NCI-H82 (cell line): ENCODE measurements at places on chromosomes 1 and 21.

GRCh38 chr1:86052948-86053698 lies 103.4 kb downstream of the COL24A1 start:
- DNase-seq = no peak

DNA sequence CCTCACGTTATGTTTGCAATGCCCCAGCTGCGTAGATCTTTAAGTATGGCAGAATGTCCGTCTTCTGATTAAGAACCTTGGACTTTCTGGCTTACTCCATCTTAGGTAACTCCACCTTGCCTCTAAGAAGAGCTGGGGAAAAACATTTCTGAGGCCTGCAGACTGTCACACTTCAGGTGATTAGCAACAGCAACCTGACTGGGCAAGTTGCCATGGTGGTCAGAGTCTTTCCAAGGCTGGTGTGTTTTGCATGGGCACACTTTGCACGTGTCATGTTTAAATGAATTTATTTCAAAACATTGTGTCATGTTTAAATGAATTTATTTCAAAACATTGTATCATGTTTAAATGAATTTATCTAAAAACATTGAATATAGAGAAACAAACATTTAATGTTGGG lies 811 bp downstream of the KPRP start:
- no peak for DNase-seq

- DNase-seq = no peak
Measured at GRCh38 chr1:5404412-5405203, 587.6 kb downstream of the NPHP4 start.

- DNase-seq = peak; percentile 67
Measured at GRCh38 chr1:50531027-50531426, 107.8 kb upstream of the DMRTA2 start.

- peak; percentile 12 for DNase-seq
Measured at GRCh38 chr1:76682138-76682537, 185.1 kb upstream of the ST6GALNAC5 start.

DNA sequence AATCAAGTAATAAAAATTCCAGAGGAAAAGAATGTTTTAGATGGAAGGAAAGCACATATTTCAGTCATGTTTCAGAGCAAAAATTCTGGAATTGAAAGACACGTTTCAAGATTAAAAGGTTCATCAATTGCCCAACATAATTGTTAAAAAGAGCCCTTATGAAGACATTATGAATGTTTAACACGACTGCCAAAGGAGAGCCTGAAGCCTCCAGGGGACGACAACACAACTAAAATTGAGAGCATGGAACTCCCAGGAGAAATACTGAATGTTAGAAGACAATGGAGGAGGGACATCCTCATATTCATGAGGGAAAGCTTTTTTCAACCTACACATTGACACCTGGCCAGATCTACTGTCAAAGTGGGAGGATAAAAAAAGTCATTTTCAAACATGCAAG lies 16.0 kb downstream of the OR2T11 start:
- peak; percentile 67 for DNase-seq

DNA sequence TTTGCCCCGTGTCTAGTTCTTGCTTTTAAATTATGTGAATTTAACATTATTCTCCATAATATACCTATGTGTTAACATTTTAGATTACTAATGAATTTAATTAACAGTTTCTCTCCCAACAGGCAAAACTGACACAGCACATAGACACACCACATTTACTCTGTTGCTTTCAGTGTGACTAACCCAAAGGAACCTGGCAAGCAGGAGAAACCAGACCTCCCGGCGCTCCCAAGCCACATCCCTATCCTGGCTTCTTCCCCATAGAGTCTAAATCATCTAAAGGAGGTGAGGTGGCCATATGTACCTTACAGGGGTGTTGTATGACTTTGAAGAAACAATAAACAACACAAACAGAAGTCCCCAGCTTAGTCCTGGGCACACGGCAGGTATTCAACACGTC lies 69.2 kb downstream of the CAPZB start:
- no peak for DNase-seq

DNA sequence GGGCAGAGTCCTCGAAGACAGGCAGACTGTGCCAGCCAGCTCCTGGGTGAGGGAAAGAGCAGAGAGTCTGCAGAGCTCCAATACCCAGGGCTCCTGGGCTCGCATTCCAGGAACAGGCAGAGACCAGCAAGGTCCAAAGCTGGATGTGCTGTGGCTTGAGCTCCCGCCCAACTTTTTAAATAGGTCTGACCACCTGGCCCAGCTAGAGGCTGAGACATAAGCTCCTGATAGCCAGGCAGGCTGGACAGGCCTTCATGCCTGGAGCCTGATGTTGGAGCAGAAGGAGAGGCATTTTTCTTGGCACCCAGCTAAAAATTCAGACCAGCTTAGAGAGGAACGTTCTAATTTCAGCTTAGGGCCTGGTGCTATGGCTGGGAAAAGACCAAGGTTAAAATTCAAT lies 178.4 kb upstream of the TMEM51 start:
- DNase-seq = no peak

DNA sequence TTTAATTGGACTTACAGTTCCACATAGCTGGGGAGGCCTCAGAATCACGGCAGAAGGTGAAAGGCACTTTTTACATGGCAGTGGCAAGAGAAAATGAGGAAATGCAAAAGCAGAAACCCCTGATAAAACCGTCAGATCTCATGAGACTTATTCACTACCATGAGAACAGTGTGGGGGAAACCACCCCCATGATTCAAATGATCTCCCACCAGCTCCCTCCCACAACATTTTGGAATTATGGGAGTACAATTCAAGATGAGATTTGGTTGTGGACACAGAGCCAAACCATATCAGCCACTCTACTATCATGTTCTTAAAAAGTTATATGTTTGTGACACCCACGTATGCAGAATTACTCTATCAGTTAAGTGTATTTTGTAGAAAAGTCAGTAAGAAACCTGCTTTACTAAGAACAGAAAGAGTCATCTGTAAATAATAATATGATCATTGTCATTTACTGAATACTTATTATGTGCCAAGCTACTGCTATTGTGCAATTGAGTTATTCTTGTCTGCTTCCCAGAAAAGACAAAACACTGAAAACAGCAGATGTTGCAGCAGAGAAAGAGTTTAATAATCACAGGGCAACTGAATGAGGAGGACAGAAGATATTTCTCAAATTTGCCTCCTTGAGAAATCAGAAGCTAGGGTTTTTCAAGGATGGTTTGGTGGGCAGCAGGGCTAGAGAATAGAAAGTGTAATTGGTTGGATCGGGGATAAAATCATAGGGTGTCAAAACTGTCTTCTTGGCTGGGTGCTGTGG lies 207.7 kb upstream of the FGGY start:
- no peak for DNase-seq

GRCh38 chr1:42002220-42002619 lies 83.5 kb upstream of the HIVEP3 start:
- DNase-seq = no peak

DNA sequence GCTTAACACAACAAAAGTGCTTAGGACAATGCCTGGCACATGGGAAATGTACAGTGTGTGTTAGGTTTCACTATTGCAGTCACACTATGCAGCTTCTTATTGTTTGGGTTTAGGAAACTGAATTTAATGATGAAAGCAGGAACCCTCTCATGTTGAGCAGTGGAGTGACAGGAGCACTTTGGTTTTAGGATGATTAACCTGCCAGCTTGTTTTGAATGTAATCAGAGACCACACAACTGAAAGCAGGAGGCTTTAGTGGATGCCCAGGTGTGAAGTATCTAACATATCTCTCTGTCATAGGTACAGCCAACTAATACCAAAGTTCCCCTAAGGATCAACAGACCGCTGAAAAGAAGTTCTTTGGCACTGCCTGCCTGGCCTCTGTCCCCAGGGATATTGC lies 406.9 kb upstream of the USP24 start:
- no peak for DNase-seq

GRCh38 chr1:202179828-202180750 lies 13.5 kb upstream of the LGR6 start:
- DNase-seq = no peak

DNA sequence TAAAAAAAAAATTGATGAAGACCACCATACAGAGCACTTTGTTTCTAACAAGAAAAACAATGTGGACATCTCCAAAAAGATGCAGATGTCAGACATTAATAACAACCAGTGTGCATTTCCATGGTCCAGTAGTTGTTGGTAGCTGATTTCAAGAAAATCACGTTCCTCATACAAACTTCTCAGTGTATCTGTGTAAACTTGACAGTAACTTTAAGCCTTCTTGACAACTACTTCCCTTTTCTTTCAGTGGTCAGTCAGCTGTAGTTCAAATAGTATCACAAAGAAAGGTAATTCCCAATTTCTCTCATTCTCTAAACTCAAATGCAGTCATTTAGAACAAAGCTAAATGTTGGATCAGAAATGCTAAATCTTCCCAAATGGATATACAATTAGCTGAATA lies 879.9 kb downstream of the AMY1C start:
- DNase-seq = no peak

GRCh38 chr1:185368313-185368855 lies 51.3 kb upstream of the IVNS1ABP start:
- no peak for DNase-seq

DNA sequence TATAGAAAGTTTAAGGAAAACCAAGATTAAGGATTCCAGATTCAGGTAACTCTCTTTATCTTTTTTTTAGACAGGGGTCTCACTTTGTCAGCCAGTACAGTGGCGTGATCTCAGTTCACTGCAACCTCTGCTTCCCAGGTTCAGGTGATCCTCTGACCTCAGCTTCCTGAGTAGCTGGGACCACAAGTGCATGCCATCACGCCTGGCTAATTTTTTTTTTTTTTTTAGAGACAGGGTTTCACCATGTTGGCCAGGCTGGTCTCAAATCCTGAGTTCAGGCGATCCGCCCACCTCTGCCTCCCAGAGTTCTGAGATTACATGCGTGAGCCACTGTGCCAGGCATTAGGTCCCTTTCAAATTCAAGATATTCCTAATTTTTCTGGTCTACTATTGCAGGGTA lies 15.9 kb downstream of the LZIC start:
- no peak for DNase-seq

- DNase-seq = no peak
Measured at GRCh38 chr1:179038528-179039281, 13.0 kb downstream of the FAM20B start.

GRCh38 chr1:26411624-26412074 lies 1.0 kb downstream of the LIN28A start:
- peak; percentile 65 for DNase-seq

GRCh38 chr1:203143641-203144040 lies 16.1 kb downstream of the ADORA1 start:
- no peak for DNase-seq
